ENCODE measurements at places on chromosomes 3 and 15.

GRCh38 chr15:42832576-42832975, 88.0 kb downstream of the TTBK2 start:
- DNase-seq: no peak

- DNase-seq: no peak
Observed at GRCh38 chr3:73609315-73609641, 15.5 kb downstream of the PDZRN3 start.

GRCh38 chr15:63066272-63066671, 23.7 kb downstream of the TPM1 start:
- DNase-seq: no peak

GRCh38 chr3:183500981-183501704, 54.4 kb downstream of the KLHL6 start:
- no peak for DNase-seq

DNA sequence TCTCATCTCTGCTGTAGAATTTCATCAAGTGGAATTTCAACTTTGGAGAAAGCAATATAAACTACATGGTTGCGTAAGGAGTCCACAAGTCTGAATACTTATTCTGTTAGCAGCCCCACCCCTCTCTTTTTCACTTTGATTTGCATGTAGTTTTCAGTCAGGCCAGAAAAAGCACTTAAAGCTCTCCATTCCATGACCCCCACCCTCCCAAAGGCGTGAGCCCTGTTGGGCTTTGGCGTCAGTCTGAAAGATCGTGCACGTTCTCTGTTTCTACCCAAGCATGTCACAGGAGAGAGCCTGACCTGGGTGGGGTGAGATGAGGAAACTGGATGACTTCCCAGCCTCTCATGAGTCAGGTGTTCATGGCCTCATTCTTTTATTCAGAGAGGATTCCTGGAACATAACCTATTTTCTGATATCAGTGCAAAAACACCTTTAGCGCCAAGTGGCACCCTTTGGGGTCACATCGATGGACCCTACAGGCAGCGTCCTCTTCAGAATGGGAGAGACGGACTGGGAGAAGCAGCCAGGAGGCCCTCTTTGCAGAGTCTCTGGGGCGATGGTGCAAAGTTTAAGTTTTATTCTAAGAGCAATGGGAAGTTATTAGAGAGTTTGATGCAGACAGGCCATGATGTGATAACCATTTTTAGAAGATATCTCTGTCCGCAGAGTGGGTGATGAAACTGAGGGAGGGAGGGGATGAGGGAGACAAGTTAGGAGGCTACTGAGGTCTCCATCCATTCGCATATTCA, 55.8 kb downstream of the LSM3 start:
- no peak for DNase-seq

GRCh38 chr3:2446146-2446545, 347.5 kb downstream of the CNTN4 start:
- no peak for DNase-seq

GRCh38 chr3:182121401-182121800, 409.7 kb downstream of the SOX2 start:
- DNase-seq: no peak

DNA sequence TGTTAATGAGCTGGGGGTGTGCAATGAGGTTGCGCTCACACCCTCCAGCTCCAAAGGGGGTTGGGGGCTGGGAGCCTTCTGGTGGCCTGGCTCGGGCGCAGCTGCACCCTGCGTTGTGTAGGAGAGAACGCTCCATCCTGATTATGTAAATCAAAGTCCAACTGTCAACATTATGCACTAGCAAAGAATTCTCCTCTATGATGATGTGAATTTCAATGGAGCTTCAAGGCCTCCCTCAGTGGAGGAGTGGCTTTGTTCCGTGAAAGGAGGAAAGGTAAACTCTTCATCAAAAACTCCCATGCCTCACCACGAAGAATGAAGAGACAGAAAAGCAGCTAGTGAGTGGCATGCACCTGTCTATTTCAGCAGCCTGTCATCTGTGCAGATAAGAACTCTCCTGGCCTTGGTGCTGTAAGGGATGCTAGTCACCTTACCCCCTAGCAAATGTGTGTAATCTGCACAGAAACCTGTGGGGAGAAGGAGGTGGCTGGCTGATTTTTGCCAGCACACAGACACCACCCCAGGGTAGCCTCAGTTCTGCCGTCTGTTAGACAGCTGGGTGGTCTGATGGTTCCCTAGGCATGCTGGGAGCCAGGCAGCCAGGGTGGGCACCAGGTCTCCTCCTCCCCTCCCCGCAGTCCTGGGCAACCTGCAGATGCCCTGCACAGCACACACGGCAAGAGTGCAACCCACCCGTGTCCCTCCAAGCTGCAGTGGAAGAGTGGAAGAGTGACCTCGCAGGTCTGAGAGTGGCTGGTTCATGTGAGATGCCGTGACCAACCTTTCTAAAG, 47.0 kb upstream of the TRPM1 start:
- no peak for DNase-seq

DNA sequence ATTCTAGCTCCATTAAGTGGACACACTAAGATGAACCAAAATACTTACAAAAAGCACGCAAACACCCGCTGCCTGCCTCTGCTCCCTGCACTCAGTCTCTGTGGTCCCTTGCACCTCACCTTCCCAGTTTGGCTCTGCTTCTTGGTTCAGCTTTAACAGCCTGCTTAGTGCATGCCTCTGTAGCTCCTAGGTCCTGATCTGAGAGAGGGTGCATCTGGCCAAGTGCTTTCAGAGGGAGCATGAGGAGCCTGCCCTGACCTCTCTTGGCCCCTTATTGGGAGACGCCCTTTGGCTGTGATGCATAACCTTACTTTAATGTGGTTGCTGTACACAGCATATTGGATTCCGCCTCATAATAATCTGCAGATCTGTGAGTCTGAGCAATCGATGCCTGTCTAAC, 21.2 kb upstream of the ATP10A start:
- no peak for DNase-seq

DNA sequence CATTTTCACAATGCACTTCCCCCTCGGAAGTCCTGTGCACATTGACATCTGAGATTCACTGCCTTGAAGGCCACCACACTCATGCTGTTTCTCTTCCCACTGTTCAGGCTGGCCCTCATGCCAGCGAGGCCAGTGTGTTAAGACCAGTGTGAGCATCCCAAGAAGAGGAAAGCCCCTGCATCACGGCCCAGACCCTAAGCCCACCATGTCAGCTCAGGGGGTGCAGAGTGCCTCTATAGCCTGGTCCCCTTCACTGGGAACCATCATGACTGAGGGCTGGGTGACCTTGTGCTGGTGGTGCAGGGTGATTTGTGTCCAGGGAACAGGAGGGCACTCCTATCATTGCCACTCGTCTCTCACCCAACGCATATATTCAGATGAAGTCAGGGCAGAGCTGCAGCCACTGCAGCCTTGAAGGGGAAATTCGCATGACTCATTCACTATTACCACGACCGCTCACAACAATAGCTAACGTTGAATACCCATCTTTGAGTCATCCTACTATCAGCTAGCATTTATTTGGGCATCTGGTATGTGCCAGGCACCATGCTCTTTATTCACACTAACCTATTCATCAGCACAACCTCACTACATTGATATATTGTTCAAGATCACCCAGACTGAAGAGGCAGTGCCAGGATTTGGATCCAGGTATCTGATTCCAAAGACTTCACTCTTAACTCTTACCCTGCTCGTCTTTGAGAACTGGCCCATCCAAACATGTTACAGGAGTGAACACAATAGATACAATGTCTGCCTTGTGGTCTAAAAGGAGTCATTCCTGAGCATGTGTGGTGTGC, 58.8 kb upstream of the SLC6A11 start:
- no peak for DNase-seq

DNA sequence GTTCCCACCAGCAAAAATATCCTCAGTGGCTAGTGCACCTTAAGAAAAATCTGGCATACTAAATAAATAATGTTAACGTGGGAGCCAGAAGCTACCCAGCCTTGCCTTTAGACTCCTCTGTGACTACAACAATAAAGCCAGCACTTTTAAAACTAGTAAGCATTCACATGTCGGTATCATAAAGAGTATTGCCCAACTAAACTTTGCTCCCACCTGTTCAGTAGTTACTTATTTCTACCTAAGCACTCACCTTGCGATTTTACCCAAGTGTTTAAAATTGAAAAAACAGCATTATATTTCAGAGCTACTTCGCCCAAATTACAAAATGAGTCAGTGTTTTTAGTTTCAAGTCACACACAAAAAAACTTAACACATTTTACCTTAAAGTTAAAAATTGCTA, 12.8 kb downstream of the ALDH1L1 start:
- no peak for DNase-seq

DNA sequence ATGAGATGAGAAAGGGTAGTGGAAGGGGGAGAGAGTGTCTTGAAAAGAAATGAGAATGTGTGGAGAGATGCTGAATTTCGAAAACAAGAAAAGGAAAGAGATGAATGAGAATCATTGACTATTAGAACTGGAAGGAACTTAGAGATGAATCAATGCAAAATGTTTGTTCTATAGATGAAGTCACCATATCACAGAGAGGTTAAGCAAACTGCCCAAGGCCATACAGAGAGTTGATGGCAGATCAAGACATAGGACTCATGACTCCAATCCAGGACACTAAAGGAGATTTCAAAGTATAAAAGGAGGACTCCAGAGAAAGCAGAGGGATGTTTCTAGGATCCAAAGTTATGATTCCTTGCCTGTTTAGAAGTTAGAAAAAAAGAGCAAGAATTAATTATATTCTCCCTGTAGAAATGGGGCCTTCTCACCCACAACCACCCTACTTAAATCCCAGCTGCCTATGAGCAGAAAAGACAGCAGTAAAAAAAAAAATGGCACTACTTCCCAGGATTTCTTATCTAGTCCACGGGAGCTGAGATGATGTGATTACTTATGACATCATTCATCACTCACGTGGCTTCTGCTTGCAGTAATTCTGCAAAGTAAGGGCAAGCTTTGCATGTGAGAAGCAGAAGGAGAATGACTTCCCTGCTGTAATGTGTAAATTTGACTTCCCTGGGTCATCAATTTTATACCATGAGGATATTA, 210.8 kb upstream of the MRPL3 start:
- DNase-seq: no peak

- DNase-seq: no peak
Observed at GRCh38 chr3:51946796-51947195, 4.6 kb downstream of the PARP3 start.
